ENCODE measurements at places on chromosomes 2 and 18. TPM values are rescaled to one million over a fixed set of nuclear protein-coding genes. Genes with fewer than 3 reads are reported as not detected.

DNAH6 gene
- total RNA-seq: 0.16 TPM

TUBA3D gene
- total RNA-seq: 2.9 TPM

CHRNG gene
- not detected for total RNA-seq

NMUR1 gene
- not detected for total RNA-seq

GPR35 gene
- total RNA-seq: not detected

GDF7 gene
- 0.33 TPM for total RNA-seq

SERPINB11 gene
- total RNA-seq: not detected

EIF4E2 gene
- 123 TPM for total RNA-seq

RGPD4 gene
- not detected for total RNA-seq

FHOD3 gene
- total RNA-seq: 47.1 TPM

FIGN gene
- total RNA-seq: 0.43 TPM

HMSD gene
- not detected for total RNA-seq

RAPGEF4 gene
- 0.07 TPM for total RNA-seq

INPP5D gene
- 1.0 TPM for total RNA-seq

CNDP1 gene
- total RNA-seq: not detected

GKN2 gene
- not detected for total RNA-seq

NT5DC4 gene
- not detected for total RNA-seq

TUBA4B gene
- not detected for total RNA-seq

GRB14 gene
- 3.8 TPM for total RNA-seq

All from HT1080 (cell line).